ENCODE measurements at places on chromosomes 12 and 14.

DNA sequence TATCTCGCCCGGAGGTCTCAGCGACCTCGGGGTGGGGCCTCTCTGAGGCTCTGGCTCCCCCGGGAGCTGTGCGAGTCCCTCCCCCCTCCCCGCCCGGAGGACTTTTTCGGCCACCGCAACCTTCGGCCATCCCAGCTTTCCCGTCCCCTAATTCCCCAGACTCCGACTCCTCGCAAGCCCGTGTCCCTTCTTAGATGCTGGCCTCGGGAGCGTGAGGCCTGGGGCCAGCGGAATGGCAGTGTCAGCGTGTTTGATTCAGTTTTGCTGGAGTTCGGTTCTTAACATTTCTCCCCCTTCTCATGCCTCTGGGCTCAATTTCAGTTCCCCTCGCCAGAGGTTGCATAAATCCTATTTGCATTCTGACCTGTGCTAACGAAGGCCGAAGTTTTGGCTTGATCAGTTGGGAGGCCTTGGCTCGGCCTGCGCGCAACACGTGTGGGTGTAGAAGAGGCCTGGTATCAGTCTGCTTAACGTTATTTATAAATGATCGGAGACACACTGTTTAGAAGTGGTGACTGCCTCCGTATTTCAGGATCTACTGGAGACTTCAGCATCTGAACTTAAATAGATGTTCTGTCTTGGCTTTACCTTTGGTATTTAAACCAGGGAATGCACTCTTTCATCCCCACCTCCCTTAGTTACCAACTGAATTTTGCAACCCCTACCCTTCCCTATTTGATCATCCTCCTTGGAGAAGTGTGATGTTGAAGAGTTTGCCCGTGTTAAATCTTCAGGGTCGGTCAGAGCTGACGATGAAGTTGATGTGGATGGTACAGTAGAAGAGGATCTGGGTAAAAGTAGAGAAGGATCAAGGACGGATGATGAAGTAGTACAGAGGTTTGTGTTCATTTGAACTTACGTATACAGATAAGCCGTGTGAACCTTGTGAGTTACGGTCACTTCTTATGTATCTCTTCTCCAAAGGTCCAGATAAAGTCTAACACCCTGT is 851 bp downstream of the HSP90B1 start:
- no peak for DNase-seq

DNA sequence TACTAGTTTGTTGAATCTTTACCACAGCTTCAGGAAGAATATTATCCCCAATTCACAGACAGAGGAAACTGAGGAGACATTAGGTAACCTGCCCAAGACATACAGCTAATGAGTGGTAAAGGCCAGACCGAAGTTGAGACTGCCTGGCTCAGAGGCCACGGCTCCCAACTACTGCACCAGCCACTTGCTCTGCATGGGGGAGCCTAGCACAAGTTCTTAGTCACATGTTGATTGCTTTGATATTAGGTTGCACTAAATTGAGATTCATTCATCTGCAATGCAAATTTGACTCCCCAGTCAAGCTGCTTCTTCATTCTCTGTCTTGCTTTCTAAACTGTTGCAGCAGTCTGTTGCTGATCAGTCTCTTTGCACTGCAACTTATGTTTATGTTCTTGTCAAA is 25.9 kb upstream of the POLR3B start:
- no peak for DNase-seq

DNA sequence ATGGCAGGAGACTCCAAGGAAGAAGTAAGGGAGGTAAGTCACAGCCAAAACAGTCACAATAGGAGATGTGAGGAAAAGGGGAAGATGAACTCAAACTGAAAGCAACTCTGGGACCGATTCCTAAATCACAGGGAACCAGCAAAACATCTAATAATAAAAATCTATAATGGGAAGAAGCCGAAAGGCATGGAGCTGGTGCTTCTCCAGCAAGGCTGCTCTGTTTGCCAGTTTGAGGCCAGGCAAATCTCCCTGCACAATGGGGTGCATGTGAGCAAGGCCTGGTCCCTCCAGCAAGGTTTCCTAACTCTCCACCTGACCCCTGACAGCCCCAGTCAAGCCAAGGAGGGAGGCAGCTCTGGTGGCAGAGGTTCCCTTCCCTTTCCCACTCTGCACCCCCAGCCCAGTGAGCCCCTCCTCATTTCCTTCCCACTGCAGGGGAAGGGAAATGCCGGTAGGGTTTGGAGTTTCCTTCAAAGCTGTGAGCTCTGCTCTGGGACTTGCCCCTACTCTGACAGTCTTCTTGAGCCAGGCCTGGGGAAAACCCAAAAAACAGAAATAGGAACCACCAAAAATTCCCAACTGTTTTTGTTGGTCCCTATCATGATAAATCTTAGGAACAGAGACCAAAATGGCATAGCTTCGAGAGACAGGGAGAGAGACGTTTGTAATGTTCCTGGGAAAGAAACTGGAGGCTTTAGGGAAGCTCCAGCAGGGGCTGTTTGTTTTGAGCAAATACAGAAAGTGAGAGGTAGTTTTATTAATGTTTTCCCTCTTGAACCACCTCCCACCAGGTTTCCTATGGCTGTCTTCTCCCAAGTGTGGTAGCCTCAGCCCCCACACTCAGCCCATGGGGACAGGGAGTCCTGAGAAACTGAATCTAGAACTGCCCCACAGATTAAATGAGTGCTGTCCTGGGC is 34.6 kb downstream of the FMNL3 start:
- DNase-seq: no peak

DNA sequence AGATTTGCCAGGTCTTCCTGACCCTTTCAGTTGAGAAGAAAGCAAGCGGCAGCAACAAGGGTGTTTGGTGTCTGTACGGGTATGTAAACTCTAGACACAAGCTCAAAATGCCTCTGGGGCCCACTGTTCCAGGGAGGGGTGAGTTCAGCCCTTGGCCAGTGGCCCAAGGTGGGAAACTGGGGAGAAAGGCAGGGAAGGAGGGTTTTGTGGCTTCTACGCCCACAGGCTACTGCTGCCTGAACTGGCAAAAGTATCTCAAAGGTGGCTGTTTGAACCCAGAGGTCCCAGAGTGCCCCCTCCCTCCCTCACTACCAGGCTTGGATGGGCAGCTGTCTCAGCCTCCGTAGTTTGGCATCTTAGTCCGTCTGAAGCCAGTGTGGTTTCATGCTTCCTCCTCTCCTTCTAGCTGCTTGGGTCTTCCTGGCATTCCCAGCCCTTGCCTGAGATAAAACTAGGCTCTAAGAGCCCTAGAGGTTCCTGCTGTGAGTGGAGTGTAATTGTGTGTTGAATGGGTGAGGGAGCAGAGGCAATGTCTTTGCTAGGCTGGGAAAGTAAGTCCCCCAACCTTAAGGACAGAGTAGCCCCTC is 5.5 kb downstream of the HOXC5 start:
- DNase-seq: no peak

DNA sequence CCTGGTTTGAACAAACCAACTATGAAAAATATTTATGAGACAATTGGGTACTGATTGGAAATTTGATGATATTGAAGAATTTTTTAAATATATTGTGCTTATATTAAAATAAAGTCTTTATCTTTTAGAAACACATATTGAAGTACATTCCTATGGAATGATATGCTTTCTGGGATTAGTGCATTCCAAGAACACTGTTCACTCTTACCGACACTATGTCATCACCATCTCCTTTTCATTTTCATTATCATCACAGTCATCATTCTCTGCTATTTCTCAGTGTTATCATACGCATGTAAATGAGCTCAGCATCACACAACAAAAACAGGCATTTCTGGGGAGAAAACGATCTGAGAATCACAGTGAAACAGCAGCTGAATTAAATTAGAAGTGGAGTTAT is 513.3 kb upstream of the CCDC196 start:
- DNase-seq: no peak

DNA sequence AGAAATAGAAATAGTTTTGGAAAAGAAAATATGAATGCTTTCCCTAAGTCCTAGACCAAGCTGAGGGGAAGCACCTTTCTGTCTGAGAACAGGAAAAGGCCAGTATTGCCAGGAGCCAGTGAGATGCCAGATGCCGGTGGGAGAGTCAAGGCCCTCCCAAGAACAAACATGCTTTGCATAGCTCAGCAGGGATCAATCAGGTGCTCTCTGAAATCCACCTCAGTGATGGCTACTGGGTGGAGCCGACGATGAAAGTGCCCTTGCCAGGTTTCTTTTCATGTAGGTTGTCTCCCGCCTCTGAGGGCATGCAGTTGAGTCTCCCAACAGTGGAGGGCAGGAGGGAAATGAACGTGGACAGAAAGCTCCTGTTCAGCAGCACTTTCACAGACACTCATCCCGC is 28.3 kb downstream of the DEGS2 start:
- no peak for DNase-seq

- no peak for DNase-seq
These were observed 107.9 kb upstream of the GZMB start for GRCh38 chr14:24741871-24742270.

- no peak for DNase-seq
These were observed 84.4 kb upstream of the NEDD1 start for GRCh38 chr12:96822641-96823040.

GRCh38 chr12:92753976-92754885 is 51.4 kb downstream of the PLEKHG7 start:
- DNase-seq: no peak

GRCh38 chr12:13049816-13050215 is 5.6 kb downstream of the FAM234B start:
- no peak for DNase-seq

- no peak for DNase-seq
These were observed 375.1 kb downstream of the IPO8 start for GRCh38 chr12:30320561-30320960.

DNA sequence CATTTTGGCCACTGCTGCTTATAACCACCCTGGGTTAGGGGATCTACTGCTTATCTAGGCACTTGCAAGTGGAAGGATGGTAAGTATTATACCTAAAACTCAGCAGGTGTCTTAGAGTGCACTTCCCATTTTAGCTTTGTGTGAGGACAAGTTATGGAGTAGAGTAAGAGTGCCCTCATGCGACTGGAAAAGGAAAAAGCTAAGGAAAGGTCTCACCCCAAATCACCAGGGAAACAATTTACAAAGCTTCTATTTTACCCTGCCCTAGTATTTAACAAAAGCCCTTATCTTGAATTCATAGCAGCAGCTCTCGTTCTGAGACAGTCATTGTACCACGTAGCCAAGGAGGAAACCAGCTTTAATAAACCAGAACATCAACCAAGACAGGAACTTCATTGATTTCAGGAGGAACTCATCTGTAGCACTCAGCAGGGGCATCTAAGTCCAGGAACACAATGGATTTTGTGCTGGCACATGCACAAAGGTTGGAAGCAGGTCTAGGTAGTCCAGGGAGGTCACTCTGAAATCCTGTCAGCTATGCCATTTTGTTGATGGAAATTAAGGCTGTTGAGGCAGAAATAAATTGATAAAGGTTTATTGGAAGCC is 2.9 kb downstream of the RDH12 start:
- DNase-seq: no peak

- DNase-seq: no peak
These were observed 9.0 kb upstream of the SIX1 start for GRCh38 chr14:60658211-60658690.

- DNase-seq: no peak
These were observed 161.8 kb downstream of the SRGAP1 start for GRCh38 chr12:64006211-64006825.

DNA sequence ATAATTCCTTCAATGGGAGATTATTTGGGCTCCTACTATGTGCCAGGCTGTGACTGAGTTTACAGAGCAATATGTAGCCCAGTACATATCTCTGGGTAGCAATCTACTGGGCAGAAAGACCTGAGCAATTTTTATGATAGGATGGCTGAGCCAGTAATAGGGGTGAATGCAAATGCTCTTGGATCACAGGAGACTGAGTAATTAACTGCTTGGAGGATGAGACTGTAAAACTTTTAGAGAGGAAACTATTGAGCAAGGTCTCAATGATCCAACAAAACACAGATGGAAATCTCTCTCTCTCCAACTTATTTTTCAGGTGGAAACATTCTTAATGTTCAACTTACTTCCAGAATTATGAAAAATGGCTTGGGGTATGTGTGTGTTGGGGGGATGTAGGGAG is 402.2 kb downstream of the AEBP2 start:
- no peak for DNase-seq

- no peak for DNase-seq
These were observed 68.5 kb downstream of the SPPL3 start for GRCh38 chr12:120835657-120836056.

GRCh38 chr12:104219361-104219892 is 3.8 kb downstream of the TXNRD1 start:
- no peak for DNase-seq

DNA sequence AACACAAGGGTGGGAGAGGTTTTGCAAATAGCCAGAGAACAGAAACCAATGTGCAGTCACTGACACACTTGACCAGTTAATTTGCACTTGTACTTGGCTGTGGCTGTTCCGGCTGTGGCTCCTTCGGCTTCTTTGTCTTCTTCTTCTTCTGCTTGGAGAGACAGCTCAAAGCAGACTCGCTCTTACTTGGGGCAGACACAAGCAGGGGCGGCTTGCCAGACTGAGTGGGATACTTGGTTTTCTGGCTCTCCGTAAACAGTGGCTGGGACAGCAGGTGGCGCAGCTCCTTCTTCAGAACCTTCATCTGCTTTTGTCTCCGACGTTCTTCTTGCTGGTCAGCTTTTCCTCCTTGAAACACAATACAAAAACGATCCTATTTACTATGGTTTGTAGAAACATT is 25.0 kb downstream of the OTUB2 start:
- no peak for DNase-seq

DNA sequence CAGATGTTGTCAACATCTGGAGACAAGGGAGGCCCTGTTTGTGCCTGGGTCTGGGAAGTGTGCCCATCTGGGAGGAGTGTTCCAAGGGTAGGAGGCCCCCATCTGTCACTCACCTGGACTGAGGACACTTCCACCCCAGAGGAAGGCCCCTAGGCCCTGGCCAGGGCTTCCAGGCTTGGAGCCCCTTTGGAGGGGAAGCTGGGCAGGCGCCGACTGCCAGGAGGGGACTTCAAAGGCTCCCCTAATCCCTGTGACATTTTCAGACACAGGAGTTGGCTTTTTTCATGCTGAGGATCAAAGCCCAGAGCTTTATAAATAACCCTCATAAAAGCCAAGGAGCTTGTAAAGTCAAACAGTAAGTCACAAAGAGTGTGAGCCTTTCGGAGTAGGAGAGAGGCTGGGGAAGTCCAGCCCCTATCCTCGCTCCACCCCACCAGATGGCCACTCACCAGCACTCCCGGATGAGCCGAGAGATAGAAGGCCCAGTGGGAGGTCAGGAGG is 17.6 kb upstream of the FAM222A start:
- no peak for DNase-seq

DNA sequence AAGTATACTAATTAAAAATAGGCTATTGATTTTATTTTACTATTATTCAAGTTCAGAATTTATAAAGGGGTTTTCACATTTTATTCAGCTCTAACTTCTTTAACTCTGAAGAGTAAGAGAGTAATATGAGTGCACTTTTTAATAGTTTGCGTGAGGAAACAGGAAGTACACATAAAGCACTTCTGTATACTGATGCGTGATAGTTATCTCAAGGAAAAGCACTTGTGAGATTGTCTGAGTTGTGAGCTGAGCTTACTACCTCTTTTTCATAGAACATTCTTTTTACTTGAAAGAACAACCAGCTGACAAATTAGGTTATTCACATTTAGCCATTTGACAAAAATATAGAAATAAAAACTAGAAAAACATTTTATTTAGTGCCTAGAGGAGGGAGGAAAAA is 1.9 kb downstream of the RAD51AP1 start:
- no peak for DNase-seq
